ENCODE measurements at places on chromosomes 5 and 9. TPM values are rescaled to one million over a fixed set of nuclear protein-coding genes. Genes with fewer than 3 reads are reported as not detected.

TMEM215 gene
- not detected for total RNA-seq

EQTN gene
- total RNA-seq, result not detected

KCNV2 gene
- not detected for total RNA-seq

CYLC2 gene
- not detected for total RNA-seq

TAL2 gene
- not detected for total RNA-seq

RLN1 gene
- total RNA-seq, result 1.3 TPM

DNAJC18 gene
- 4.5 TPM for total RNA-seq

PCDHA10 gene
- 0.06 TPM for total RNA-seq

SHISAL2B gene
- total RNA-seq, result not detected

SURF6 gene
- 16.7 TPM for total RNA-seq

TLX3 gene
- total RNA-seq, result 0.87 TPM

DNA sequence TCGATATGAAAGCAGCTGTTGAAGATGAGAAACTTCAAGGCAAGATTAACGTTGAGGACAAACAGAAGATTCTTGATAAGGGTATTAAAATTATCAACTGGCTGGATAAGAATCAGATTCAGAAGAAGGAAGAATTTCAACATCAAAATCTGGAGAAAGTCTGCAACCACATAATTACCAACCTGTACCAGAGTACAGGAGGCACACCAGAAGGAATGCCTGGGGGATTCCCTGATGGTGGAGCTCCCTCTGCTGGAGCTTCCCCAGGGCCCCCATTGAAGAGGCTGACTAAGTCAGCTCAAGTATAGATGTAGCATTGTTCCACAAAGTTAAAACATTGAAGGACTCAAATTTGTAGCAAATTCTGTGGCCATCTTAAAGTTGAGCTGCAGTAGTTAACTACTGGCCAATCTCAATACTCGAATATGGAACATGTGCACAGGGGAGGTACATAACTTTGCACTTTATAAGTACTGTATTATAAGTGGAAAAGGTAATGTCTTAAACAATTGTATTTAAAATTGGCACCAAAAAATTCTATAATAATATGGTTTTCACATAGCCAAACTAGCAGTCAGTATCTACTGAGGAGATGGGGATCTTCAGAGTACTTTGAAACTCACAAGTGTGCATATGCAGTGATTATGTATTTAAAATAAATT, 237.5 kb downstream of the CHSY3 start:
- DNase-seq, result no peak

DNA sequence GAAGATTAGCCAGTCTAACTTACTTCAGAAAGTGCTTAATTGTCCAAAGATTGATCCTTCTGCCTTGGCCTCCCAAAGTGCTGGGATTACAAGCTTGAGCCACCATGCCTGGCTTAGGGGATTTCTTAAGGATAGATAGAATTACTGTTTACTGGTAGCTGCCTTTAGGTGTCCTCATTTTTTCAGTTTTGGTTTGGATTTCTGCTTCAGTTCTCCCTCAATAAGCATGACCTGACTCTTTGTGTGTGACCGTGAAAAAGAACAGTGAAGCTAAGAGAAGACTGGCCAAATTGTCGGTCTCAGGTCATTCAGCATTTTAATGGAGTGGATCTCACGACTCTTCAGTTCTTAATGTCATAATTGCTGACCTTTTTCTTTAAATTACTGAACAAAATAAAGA, 22.9 kb upstream of the CMYA5 start:
- no peak for DNase-seq

DNA sequence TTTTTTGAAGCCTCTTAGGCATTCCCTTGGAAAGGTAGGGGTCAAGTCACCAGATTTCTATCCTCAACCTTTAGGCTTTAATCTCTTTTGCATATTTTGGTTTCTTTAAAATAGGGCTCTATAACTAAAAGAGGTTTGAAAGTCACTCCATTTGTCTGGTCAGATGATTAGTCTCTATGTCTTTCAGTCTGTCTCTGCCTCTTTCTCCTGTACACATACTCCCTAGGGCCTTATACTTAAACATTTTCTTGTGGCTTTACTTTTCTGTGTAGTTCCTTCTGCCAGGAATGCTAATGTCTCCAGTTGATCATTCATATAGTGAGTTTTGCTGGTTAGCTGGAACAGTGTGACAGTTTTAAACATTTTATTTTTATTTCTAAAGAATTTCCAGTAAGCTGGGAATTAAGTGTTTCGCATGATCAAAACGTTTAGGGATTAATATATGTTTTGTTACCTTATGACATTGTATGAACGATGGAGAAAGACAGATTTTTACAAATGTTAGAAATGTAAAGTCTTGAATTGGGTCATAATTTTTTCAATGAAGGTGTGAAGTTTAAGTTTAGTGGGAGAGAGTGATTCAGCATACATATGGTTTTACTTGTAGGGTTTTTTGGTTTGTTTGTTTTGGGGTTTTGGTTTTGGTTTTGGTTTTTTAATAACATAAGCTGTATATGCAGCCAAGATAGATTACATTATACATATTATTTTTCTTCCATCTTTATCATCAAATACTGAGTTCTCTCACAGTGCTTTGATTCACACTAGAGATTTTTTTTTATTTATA, 90.6 kb downstream of the ZCCHC7 start:
- no peak for DNase-seq

GRCh38 chr5:143228597-143229293, 174.7 kb downstream of the NR3C1 start:
- no peak for DNase-seq

GRCh38 chr5:57501414-57502201, 19.0 kb upstream of the ACTBL2 start:
- no peak for DNase-seq

DNA sequence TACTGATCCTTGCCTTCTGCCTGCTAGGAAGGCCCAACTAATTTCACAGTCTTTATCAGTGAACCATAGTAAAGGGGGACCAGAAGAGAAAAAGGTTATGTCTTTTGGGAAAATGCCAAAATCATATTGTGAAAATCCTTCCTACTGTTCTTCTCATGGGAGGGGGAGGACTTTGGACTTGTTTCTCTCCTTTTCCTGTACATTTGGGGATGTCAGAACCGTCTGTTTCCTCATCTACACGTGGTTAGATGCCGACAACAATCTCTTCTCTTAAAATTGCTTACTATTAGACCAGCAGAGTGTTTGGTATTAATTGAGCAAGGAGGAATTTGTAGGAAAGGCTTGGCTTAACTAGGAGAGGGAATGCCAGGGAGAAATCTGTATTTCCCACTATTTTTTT, 77.2 kb downstream of the TMC1 start:
- DNase-seq, result no peak

GRCh38 chr9:132249690-132250089, 87.8 kb downstream of the NTNG2 start:
- no peak for DNase-seq

- DNase-seq, result no peak
These were observed 22.2 kb downstream of the RGS3 start for GRCh38 chr9:113485761-113486115.

GRCh38 chr5:141615991-141616720, 2.6 kb downstream of the DIAPH1 start:
- DNase-seq, result no peak

DNA sequence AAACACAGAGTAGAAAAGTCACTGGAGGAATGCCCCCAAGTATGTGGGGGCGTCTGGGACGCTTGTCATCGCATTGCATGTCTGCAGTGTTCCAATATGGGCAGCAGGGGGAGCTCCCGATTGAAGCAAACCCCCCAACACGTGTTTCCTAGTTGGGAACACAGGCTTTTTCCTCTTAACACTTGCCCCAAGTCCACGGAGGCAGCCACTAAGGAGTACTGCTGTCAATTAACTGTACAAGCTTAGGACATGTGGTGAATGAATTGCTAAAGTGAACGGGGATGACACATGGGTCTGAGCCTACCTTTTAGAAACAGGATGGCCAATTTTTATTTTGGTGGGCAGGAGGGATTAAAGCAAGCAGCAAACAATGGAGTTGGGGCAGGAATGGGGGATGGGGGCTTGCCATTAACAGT, 2.2 kb downstream of the GABRB2 start:
- no peak for DNase-seq

- DNase-seq, result no peak
These were observed 277.4 kb downstream of the GABRB2 start for GRCh38 chr5:161269125-161269524.

All from epithelial cell of proximal tubule (primary cell).